NCI-H1092 (cell line): ENCODE measurements at places on chromosomes 16 and 17.
A peak's percentile ranks its signal among the peaks of the same experiment; 100 is the strongest.

DNA sequence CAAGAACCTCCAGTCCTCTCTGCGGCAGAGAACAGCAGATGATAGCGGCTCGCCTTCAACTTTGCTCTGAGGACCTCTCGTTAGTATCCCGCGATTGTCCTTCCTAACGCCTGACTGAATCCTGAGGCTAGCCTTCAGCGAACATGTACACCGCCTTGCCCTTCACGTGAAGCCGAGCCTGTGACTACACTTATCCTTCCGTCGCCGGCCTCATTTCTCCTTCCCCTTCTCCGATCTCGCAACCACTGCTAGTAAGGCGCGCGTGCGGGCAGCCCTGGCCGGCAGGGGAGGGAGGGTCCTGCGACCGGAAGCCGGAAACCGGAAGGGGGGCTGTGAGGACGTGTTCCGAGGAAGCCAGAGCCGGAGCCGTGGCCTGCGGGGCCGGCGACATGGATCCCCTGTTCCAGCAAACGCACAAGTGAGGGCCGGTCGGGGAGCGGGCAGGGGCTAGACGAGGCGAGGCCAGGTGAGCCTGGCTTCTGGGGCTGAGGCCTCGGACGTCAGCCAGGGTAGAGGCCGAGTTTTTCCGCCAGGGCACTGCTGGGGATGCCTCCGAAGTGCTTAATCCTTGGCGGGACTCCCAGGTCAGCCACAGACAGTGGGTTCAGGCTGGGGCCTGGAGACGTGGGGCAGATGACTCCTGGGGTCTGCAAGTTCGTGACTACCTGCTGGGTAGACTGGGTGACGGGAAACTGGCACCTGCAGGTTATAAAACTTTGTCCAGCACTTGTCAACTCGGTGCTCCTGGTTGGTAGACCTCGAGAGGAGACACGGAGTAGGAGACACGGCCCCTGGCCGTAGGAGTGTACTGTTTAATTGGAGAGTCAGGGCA, at the start of gene GOSR2:
TSS of gene GOSR2 (plus strand) at position 357 of the 832 bp plus-strand sequence. CDS start at position 390, 33 bp downstream.
- peak; percentile 88 for DNase-seq

DNA sequence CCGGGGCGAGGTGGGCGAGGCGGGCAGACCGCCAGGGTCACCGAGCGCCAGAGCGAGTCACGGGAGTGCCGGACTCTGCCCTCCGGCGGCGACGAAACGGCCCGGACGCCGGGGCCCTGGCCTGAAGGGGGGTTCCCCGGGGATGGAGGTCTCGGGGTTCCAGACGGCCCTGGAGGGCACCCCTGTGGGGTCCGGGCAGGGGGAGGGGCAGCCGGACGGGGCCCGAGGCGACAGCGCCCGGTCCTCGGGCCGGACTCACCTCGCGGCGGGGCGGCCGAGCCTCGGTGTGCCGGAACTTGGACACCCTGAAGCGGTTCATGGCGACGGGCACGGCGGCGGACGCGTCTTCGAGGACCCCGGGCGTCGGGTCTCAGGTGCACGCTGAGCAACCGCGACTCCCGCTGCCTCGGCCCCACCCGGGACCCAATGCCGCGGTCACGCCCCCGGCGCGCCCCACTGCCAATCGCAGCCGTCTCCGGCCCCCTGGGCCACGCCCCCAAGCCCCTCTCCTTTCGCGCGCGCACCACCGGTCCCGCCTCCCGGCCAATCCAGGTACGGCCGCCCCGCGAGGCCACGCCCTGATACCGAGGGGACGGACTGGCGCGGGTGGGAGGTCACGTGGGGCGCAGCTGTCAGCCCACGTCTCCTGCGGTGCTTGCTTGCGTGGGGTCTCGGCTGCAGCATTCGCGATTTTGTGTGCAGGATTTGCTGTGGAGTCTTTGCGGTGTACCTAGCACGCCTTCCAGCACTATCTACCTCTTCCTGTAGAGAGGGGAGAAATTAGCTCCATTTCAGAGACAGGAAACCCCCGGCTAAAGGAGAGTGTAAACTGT, at the start of gene CORO7:
TSS of gene CORO7 (minus strand) at position 397 of the 833 bp plus-strand sequence. CDS start at position 319, 78 bp downstream.
- peak; percentile 94 for DNase-seq

DNA sequence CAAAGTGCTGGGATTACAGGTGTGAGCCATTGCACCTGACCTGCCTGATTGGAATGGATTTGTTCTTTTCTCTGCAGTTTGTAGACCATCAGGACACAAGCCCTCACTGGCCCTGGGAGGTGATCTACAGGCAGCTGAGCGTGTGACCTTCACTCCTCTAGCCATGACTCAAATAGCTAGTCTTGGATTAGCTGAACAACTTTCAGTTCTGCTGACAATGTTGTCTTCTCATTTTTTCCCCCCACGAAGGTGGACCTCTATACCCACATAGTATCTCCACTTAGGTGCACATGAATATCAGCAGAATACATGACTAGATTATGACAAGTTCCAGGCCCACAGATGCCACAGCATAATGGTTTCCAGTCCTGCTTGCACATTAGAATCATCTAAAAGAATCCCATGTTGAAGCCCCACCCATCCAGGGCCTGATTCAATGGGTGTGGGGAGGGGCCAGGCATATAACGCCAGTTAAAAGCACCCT, 36.8 kb downstream of the HS3ST3B1 start:
- DNase-seq = no peak

- DNase-seq = no peak
Measured at GRCh38 chr17:693791-694638, 20.6 kb downstream of the VPS53 start.

- DNase-seq = no peak
Measured at GRCh38 chr16:57019746-57020145, 30.4 kb downstream of the NLRC5 start.
